Activated CD8-positive, alpha-beta memory T cell treated with anti-CD3 and anti-CD28 coated beads, Interleukin-2, amount 10 ng/mL, durations not matched to agents 7 days and 5 days (primary cell): ENCODE measurements at places on chromosomes 12 and 14. TPM values are rescaled to one million over a fixed set of nuclear protein-coding genes. Genes with fewer than 3 reads are reported as not detected.

DIO2 gene
- total RNA-seq, result not detected

JPH4 gene
- not detected for total RNA-seq

OR6C68 gene
- total RNA-seq, result not detected

AKAP3 gene
- total RNA-seq, result 2.6 TPM

TRMT5 gene
- total RNA-seq, result 9.2 TPM

ANKLE2 gene
- 105 TPM for total RNA-seq

IFNG-AS1 gene
- 0.38 TPM for total RNA-seq

SLC39A5 gene
- 0.96 TPM for total RNA-seq

AICDA gene
- total RNA-seq, result not detected

BEST3 gene
- total RNA-seq, result not detected

WNK1 gene
- total RNA-seq, result 211 TPM

CMKLR1 gene
- total RNA-seq, result not detected

PTCSC3 gene
- not detected for total RNA-seq

TAS2R50 gene
- 1.1 TPM for total RNA-seq

CAPZA3 gene
- total RNA-seq, result not detected

LMO3 gene
- not detected for total RNA-seq

ANO2 gene
- not detected for total RNA-seq

NPAS3 gene
- total RNA-seq, result not detected

C12orf54 gene
- total RNA-seq, result not detected

EPYC gene
- total RNA-seq, result not detected

ASCL1 gene
- not detected for total RNA-seq

KRT6B gene
- not detected for total RNA-seq

ZNF268 gene
- total RNA-seq, result 18.6 TPM

EXOC3L4 gene
- total RNA-seq, result not detected

FAM186B gene
- total RNA-seq, result not detected

NCAPD2 gene
- 173 TPM for total RNA-seq

CEBPE gene
- total RNA-seq, result 0.79 TPM

KRT82 gene
- total RNA-seq, result not detected

MANSC4 gene
- not detected for total RNA-seq

LRRC43 gene
- 0.67 TPM for total RNA-seq
